ENCODE measurements at places on chromosomes 5 and 9.

- DNase-seq: no peak
Measured at GRCh38 chr9:128610897-128611296, 45.8 kb downstream of the DYNC2I2 start.

GRCh38 chr5:75951158-75951557 is 132.0 kb upstream of the SV2C start:
- DNase-seq: no peak

GRCh38 chr5:156621719-156622118 is 228.4 kb upstream of the PPP1R2B start:
- no peak for DNase-seq

DNA sequence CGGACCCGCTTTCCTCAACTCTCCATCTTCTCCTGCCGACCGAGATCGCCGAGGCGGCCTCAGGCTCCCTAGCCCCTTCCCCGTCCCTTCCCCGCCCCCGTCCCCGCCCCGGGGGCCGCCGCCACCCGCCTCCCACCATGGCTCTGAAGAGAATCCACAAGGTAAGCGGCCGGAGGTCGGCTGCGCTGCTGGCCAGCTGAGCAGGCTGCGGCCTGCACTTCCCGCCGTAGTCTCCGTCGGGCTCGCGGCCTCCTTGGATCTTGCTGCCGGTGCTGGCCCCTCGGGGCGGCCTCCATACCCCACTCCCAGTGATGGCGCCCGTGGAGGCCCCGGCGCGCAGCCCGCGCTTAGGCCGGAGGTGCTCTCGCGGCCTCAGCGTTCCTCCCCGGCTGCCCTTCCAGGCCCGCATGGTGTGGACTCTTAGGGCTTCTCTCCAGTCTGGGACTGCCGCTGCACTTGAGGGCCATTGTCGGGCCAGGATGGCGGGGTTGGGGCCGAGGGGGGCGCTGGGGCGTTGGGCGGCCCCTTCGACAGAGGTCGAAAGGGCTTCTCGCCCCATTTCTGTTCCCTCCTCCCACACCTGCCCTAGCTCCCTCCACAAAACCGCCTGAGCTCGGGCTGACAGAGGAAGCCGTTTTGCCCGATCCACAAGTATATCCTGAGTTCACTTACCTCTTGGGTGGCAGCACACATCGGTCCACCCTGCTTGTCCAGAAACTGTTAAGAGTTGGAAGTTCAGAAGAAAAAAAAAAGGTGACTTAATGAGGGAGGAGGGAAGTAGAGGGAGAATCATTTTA is 714 bp downstream of the UBE2D2 start:
- DNase-seq: peak; percentile 33

DNA sequence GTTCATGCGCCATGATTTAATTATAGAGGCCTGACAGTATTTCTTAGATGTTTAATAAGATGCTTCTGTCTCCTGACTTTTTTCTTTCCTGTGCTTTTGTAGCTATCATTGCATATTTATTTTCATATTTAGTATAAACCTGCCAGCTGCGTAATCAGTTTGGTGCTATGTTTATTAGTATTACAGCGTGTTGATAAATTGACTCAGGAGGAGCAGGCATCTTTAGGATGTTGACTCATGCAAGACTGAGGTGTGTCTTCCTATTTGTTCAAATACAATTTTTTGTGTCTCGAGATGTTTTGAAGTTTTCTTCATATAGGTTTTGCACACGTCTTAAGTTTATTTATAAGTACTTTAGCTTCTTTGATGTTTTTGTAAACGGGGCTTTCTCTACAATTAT is 35.9 kb upstream of the EXOC3 start:
- DNase-seq: no peak

DNA sequence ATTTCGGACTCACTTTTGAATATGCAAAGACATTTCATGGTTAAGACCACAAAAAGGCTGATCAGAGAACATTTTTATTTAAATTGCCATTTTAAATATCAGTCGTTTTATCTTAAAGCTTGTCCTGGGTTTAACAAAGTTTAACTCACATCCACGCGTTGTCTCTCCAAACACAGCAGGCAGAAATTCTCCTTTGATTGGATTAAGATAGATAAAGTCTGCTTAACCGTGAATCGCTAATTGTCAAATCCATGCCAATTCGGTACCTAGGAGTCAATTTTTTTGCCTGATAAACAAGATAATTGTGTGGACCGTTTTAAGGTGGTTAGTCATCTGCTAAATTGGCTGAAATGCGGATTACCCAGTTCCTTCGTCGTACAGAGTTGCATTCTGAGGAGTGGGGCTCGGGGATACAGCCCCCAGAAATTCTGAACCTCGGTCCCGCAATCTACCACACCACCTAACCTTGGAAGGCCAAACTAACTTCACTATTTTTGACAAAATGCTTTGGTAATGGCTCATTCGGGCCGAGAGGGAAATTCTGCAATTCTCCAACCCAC is 665 bp upstream of the BTF3 start:
- DNase-seq: no peak

- DNase-seq: no peak
Measured at GRCh38 chr9:97572196-97572891, 60.8 kb downstream of the TSTD2 start.

GRCh38 chr5:2658881-2659470 is 92.5 kb downstream of the IRX2 start:
- DNase-seq: no peak

- DNase-seq: no peak
Measured at GRCh38 chr5:67537439-67538148, 341.0 kb upstream of the CD180 start.

GRCh38 chr9:102047549-102047948 is 309.1 kb upstream of the GRIN3A start:
- no peak for DNase-seq

- DNase-seq: no peak
Measured at GRCh38 chr9:88462191-88462590, 72.8 kb upstream of the NXNL2 start.

DNA sequence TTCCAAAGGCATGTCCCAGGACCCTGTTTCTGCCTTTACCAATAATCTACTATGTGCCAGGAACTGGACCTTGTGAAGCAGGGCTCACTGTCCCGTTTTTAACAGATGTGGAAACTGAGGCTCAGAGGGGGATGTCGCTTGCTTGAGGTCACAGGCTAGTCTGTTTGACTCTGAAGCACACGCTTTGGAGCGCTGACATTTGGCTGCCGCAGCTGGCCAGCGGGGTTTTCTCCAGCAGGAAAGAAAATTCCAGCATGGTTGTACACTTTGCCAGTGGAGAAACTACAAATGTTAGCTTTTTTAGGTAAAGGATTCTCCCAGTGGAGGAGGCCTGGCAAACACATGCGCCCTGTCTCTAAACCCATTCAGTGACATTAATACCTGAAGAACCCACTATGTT is 50.5 kb downstream of the SH3PXD2B start:
- no peak for DNase-seq

GRCh38 chr9:4774209-4774608 is 18.5 kb upstream of the RCL1 start:
- no peak for DNase-seq

- no peak for DNase-seq
Measured at GRCh38 chr5:139745132-139745799, 50.3 kb upstream of the PSD2 start.

GRCh38 chr5:68891718-68892117 is 202.1 kb upstream of the SLC30A5 start:
- DNase-seq: no peak

DNA sequence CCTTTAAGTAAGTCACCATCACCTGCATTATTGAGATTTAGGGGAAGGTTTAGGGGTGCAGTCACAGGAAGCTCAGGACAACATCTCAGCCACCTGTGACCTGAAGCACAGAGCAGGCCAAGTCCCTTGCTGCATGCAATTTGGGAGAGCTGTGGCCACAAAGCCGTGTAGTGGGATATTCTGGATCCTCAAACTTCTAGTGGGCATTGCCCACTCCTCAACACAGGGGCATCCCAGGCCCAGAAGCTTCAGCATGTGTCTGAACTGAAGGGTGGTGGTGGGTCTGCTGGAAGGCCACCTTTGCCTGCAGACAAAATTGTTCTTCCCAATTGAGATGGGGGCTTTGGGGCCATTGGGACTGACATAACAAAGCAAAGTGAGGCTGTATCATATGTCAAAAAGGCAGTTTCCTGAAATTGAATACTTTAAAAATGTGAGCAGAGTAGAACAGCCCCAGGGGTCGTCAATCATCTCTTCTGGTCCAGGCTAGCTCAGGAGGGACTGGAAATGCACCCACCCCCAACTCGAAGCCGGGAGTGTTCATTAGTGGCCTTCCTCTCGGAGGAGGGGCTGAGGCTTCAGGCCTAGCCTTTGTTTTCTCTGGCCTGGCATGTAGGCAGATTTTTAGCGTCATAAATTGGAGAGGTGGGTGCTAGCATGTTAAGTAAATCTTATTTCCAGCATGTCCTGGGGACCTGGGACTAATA is 2.8 kb upstream of the GADD45G start:
- no peak for DNase-seq

- no peak for DNase-seq
Measured at GRCh38 chr9:72506615-72507014, 14.8 kb upstream of the TMC1 start.

Measured in stimulated activated CD8-positive, alpha-beta memory T cell treated with anti-CD3 and anti-CD28 coated beads, Interleukin-15, amount 100 ng/mL, for 24 hours (primary cell).